ENCODE measurements at places on chromosomes 2 and 18.

DNA sequence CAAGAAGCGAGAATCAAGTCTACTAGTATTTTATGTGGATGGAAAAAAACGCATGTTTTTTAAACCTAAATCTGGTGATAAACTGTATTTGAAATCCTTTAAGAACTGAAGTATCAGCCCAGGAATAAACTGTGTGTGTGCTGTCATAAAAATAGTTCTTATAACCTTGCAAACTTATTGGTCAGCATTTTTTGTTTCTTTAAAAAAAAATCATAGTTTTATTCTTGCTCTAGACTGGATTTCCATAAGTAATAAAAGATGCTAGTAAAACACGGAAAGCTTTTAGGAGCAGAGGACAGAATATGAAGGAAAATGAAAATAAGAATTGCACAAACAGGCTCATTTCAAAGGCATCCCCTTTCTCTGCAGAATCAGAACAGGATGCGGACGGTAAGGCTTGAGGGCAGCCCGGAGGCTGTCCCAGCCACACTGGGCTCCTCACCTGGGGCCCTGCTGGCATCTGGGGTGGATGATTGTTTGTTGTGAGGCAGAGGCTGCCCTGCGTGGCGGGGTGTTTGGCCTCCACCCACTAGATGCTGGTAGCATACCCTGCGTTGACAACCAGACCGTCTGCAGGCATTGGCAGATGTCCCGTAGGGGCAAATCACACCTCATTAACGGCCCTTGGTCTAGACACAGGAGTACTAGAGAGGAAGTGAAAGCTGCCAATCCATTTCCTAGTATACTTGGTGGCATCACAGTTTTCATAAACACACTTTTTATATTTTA, 52.5 kb downstream of the MBP start:
- DNase-seq, result no peak

DNA sequence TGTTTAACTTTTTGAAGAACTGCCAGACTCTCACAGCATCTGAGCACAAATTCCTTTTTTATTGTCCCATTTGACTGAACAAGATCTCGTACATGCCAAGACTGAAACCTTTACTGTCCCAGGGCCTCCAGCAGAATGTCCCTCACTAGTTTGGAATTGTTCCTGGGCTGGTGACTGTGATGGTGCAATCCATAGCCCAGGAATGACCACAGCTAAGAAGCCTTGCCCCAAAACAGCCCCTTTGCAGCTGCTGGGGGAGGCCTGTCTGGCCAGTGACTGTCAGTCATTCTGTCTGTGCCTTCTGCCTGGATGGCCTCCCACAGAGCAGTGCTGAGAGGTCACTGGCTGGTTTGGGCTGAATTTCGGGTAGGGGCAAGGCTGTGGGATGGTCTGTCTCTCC, 184.5 kb upstream of the MSH6 start:
- no peak for DNase-seq

DNA sequence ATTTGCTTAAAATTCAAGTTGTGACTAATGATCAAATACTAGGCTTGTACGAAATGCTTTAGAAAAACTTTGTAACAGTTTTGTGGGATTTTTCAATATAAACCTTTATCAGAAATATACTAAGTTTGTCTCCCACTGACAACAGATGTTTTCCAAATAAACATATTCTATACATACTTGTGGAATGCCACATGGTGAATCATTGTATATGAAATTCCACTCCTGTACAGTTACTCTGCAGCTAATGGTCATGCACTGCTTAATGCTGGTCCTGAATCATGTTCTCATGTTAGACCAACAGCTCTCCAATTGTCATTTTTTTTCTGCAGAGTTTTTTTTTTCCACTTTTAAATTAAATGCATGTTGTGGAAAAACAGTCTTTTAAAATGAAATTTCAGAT, 90.1 kb downstream of the DPP4 start:
- DNase-seq, result no peak

- DNase-seq, result no peak
Measured at GRCh38 chr18:79354350-79354749, 41.4 kb upstream of the NFATC1 start.

GRCh38 chr2:13227578-13227977, 510.8 kb downstream of the TRIB2 start:
- no peak for DNase-seq

- no peak for DNase-seq
Measured at GRCh38 chr2:218748741-218749441, 33.1 kb upstream of the CYP27A1 start.

DNA sequence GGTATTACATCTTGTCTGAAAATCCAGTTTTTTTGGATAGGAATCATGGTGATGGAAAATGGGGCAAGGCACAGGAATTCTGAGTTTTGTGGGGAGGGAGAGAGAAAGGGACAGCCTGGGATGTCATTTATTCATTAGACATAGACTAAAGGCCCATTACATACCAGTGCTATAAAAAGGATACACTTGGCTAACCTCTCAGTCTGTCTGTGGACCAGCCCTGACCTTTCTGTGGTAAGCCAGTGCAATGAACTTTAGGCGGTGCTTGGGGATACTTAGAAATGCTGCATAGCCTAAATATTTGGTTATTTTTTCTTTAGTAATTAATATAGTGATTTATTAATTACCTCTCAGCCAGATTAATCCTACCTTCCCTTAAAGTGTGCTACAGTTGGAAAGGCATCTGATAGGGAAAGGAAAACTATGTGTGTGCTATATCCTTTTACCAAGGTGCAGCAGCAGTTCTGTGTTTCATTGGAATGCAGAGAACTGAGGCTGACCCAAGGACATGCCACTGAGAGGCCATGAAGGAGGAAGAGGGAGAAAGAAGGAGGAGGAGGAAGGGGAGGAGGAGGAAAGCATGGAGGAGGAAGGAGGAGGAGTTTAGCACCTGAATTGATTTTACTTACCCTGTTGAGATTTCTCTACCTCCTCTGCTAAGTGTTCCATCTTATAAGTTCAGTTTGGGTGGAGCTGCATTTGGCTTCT, 37.5 kb downstream of the KCNS3 start:
- DNase-seq, result no peak

DNA sequence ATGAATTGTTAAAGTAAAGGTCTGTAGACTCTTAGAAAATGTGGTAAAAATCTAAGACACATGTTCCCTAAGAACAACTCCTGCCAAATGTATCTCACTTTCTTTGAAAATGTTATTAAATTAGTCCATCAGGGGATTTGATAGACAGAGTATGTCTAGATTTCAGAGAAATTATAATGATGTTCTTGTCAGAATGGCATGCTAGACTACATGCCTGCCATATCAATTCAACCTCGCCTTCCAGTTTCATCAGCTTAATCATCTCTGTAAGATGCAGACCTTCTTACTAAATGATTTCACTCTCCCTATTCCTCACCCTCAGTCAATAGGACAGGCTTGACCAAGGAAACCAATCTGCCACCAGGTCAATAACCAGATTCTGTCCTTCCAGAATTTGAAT, 368.4 kb downstream of the TXNL1 start:
- DNase-seq, result no peak

DNA sequence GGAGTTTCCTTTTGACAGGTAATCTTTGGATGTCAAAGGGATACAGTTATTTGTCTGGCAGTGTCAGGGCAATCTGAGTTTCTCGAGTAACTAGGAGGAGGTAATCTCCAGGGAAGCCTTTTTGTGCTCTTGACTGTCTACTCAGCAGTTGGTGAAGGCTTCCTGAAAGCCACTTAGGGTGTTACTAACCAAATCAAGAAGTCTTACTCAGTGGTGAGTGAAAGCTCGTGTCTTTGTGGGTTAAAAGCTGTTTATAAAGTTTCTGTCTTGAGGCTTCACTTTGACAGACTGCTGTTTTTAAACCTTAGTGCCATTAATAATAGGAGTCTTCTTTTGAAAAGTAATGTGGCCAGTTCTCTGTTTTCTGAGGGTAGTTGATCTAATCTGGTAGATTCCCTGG, 1.7 kb downstream of the THSD7B start:
- DNase-seq, result no peak

DNA sequence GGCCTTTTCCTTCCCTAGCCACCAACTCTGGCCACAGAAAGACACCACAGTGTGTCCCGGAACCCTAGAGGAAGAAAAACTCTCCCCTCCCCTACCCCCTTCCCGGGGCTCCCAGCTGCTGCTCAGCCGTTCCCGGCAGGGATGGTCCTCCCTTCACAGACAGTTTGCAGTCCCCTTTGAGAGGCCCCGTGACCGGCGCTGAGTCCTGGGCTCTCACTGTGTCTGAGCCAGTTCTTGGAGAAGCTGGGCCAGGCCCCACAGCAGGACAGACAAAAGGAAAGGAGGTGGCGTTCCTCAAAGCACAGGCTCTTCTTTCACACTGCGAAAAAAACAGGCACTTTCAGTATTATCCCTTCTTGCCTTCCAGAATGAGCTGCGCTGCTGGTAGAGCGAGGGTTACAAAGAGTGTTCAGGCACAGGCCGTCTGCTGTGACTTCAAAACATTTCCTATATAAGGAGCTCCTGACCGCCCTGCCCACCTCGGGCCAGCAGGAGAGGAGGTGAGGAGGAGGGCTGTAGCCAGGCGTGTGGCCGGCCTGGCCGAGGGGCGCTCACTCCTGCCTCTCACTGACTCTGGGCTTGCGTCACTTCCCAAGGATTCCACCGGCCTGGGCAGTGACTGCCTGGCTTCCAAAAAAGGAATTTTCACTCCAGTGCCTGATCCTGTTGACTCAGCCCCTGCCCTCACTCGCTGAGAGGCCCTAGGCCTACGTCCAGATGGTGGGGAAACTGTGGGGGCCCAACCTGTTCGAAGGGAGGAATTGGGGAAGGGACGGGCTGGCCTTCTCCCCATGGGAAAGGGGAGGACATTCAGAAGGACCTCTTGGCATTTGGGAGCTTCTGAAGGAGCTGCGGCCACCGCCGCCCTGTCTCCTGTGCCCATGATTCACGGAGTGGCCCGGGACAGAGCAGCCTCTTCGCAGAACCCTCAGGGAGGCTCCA, 24.9 kb downstream of the CIDEA start:
- DNase-seq, result peak; percentile 97

GRCh38 chr2:10538224-10538894, 90.2 kb upstream of the ODC1 start:
- no peak for DNase-seq

DNA sequence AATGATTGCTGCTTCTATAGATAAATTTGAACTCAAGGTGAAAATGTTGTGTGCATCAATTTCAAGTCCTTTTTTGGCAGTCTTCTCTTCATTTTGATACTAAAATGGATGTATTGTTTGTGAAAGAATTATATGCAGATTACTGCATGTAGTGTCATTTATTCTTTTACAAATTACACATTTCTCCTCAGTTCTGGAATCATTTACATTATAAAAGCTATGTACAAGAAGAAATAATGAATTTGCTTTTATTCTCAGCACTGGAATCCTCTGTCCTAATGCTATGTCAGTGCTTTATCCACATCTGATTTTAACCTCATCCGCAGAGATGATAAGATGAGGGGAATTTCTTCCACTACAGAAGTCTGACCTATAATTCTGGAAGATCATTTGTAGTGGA, 220.8 kb upstream of the UBE2E3 start:
- no peak for DNase-seq

DNA sequence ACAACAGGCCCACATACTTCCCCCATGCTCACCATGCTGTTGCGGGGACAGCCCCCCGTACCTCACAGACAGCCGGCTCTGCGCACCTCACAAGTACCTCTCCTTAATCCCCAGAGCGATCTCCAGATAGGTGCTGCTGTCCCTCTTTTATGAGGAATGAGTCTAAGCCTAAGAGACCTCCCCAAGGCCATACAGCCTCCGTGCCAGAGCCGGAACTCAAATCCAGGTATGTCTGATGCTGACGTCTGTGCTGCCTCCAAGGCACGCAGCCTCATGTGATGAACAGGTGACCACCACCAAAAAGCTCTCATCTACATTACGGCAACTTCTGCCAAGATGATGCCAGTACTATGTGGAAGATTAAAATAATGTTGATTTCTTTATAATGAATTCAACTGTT, 85.2 kb downstream of the EIPR1 start:
- peak; percentile 38 for DNase-seq

DNA sequence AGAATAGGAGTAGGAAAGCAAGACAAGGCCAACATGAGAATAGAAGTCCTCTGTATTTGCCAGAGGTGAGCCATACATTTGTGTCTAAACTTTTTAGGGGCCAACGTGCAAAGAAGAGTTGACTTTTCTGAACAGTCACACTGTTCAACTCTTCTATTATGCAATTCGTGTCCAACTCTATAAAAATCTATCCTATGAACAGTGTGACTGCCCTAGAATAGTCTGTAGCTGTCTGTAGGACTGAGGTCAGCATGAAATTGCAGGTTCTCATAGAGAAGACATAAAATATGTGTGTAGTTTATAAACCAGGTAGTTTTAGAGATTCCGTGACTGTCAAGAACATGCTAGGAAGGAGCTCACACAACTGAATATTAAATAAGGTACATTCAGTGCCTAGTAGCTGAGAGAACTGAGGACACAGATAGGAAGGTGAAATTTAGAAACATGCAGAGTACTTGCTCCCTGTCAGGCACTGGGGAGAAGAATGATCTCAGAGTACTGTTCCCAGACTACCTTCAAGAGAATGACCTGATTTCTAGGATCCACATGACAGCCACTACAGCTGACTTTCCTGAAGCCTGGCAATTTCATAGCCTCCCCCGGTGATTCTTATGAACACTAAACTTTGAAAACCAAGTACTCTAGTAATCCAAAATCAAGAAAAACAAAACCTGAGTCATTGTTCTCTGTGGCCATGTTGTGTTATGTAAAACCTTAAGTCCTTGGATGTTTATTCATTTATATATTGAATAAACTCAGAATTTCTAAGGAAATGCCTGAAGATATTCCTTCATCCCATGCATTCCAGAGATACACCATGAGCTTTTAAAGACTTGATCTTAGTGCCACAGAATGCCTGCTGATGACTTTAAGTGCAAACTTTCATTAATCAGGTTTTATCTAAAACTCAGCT, 201.5 kb upstream of the BOD1L2 start:
- DNase-seq, result no peak

GRCh38 chr2:118747066-118747465, 100.4 kb downstream of the EN1 start:
- peak; percentile 28 for DNase-seq

DNA sequence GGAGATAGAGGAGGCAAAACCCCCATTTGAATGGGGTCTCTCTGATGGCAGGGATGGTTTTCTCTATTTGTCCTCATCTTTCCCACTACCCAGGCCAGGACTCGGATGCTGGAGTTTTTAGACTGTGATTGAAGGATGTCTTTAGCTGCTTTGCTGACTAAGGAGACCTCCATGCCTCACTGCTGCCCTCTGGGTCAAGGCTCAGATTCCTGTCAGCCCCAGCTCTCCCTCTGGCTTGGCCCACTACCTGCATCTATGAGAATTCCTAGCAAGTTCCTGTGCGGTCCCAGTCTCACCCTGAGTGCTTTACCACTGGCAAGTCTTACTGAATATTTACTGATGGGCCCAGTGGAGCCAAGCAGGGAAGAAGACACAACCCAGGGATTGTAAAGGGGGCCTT, 184.0 kb downstream of the CELF4 start:
- no peak for DNase-seq
